Esophagus muscularis mucosa (tissue), 4 donors: ENCODE measurements at places on chromosomes 4 and X. TPM values are rescaled to one million over a fixed set of nuclear protein-coding genes. Genes with fewer than 3 reads are reported as not detected.

DNA sequence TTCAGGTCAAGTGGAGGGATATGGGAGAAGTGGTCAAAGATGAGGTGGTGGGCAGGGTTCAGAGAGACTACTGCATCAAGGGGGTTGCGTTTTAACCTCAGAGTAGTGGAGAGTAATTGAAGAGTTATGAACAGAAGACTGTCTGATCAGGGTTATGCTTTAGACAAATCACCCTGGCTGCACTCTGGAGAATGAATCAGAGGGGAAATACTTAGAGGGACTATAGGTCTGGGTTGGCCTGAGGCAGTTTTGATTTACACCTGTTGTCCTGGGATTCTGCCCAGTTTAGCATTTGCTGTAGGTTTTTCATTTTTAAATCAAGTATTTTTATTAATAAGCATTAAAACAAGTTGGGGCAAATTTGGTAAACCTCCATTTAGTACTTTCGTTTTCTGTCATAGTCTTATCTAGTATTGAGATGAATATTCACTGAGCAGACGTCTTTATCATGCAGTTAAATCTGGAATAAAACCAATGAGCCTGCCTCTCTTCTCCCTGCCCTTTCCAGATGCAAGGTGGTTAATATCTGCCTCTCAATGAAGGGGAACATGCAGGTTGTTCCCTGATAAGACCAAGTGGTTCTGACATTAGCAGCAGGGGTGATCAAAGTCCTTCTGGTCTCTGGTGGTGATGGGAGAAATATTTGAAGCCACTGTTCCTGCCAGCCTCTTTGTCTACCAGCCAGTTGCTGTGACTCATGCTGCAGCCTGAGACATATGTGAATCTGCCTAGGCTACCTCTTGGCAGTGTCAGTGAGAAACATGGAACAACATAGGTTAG lies 116.0 kb upstream of the RPS6KA3 start:
- DNase-seq, result no peak

GRCh38 chr4:122671919-122672490 lies 51.1 kb upstream of the IL21 start:
- no peak for DNase-seq

DNA sequence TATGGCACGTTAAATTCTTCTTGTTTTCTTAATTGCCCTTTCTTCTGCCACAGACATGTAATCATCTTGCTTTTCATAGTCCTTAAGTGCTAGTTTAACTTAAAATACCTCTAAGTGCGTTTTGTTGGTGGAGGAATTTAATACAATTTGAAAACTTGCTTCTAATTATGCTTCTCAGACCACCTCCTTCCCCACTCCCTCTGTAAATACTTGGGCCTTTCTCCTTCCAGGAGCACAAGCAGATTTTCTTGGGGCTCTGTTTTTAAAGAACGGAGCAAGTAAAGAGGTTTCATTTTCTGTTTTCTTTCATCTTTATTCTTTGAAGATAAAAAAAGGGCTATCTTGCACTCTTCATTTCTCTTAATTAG lies 559 bp upstream of the PCDH18 start:
- DNase-seq, result no peak

IL13RA2 gene
- total RNA-seq, result 0.33 TPM

- no peak for DNase-seq
Observed at GRCh38 chr4:122636697-122637096, 15.8 kb upstream of the IL21 start.

GRCh38 chr4:62194342-62194741 lies 994.2 kb downstream of the ADGRL3 start:
- no peak for DNase-seq

- DNase-seq, result no peak
Observed at GRCh38 chr4:20378181-20378580, 126.5 kb downstream of the SLIT2 start.

DNA sequence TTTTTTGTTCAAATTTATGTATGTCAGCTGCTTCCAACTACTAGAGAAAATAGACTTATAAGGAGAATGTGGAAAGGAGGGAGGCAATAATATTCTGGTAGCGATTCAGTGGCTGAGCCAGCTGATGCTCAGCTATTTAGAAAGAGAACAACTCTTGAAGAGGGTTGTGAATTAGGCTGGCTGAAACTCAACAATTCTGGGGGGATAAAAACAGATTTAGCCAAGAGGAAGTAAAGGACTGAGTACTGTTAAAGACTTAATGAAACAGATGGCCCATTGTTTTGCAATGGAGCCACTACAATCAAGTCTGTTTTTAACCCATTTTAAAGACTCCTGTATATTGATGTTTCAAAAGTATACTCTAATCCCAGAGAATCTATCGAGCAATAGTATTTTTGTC lies 1058.9 kb downstream of the C4orf33 start:
- no peak for DNase-seq

ZRSR2 gene
- 12.4 TPM for total RNA-seq

MAB21L2 gene
- total RNA-seq, result 0.32 TPM

ZNF732 gene
- not detected for total RNA-seq

GRCh38 chrX:30920271-30920670 lies 31.2 kb upstream of the TAB3 start:
- no peak for DNase-seq

GRCh38 chr4:113467581-113467980 lies 294.0 kb downstream of the CAMK2D start:
- no peak for DNase-seq

DNA sequence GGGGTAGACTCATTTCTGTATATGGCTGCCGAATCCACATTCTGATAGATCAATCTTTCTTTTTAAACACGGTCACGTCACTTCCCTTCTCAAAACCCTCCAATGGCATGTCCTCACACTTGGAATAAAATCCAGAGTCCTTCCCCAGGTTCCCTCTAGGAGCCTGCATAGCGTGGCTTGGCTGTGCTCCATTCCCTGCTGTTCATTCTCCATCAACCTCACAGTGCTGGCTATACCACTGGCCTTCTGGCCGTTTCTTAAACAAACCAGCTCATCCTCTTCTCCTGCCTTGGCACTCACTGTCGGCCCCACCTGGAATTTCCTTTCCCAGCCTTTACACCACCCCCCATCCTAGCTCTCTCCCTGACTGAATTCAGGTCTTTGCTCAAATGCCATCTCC lies 77.1 kb downstream of the RBM47 start:
- no peak for DNase-seq

NIPAL1 gene
- total RNA-seq, result 0.78 TPM

GUCY1B1 gene
- total RNA-seq, result 33.6 TPM

KDR gene
- total RNA-seq, result 39.5 TPM

PABPC4L gene
- 1.5 TPM for total RNA-seq

DNA sequence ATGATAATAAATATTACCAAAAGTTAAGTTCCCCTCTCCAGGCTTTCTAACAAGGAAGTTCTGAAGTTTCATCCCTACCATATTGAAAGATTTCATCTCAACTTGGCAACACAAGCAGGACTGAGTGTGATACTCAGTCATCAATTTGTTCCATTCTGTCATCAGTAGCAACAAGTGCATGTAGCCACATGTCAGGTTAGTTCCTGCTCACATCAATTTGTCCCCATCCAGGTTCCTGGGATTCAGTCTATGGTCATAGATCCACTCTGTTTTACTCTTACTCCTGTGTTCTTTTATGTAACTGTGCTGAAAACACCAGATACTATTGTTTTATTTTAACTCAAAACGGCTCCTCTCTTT lies 22.2 kb downstream of the SMPX start:
- no peak for DNase-seq

MTMR8 gene
- 2.8 TPM for total RNA-seq

- DNase-seq, result no peak
Observed at GRCh38 chr4:158865520-158866177, 96.8 kb downstream of the FNIP2 start.

DNA sequence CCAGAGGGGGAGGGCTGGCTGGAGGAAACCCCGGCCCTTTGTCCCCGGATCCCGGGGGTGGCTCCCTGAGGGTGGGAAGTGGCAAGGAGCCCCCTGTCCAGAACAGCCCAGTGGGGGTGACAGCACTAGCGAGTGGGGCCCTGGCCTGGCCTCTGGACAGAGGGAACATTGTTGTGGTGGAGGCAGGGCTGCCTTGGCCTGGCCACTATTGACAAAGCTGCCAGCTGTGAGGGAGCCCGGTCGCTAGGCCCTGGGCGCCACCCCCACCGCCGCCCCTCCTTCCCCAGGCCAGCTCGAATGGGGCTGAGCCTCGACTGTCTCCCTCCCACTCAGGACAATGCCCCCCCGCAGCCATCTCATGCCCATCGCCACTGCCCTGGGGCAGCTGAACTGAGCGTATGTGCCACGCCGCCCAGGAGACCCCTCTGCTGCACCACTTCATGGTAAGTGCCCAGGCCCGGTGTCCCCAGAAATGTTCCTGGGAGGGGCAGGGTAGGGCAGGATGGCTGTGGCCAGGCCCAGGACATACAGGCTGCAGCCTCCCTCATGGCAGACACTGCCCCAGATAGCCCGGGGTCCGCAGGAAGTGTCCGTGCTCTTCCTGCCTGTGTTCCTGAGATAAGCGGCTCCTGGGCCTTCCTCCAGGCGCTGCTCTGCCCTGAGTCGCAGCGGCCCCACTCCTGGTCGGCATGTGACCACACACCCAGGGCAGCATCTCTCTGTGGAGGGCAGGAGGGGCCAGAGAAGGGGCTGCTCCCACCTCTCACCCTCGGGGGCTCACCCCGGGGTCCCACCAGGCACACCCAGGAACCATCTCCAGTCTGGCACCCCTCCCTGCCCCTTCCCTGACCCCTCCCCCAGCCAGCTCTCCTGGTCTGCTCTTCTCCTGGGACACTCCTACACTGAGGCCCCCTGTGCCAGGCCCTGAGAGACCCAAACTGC lies 1.4 kb downstream of the PLXNB3 start:
- no peak for DNase-seq

LNX1 gene
- 14.7 TPM for total RNA-seq

TNMD gene
- not detected for total RNA-seq

DNA sequence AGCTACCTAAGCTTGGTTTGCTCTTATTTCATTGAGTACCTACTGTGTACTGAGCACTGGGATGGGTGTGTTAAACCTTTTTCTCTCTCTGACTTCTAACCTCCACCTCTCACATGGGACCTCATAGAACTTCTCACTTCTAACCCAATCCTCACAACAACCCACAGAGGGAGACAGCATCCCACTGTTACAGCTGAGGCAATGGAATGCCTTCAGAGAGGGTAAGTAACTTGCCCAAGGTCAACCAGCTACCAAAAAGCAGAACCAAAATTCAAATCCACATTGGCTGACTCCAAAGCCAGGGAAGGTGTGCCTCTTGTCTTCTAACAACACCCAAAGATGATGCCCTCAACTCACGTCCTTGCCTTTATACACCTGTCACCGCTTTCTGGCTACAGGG lies 5.4 kb downstream of the SEL1L3 start:
- DNase-seq, result no peak

DNA sequence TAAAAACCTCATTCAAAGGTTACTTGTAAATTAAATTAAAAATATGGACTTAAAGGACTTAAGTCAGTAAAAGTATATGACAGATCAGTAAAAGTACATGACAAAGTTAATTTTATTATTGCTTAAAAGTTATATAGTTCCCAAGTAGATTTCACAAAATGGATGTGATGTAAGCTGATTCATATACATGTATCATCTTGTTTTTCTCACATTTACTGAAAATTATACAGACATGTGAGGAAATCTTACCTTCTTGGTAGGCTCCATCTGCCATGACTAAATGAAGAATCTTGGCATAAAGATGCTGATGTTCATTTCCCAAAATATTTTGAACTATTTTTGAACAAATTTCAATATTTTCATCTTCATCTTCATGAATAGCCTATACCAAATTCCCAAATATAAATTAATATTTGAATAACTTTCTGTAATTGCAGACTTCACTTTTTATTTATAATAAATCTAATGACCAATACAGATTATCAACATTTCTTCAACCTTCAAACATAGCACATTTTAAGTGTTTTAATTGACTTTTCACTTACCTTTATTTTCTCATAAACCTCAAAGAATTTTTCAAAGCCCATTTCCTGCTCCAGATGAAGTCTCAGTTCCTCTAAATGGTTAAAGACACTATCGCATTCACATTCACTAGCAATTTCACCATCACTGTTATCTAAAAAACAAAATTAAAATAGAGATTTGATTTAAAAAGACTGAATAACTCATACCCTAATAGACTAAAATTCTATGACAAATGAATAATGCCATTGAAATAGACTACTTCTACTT lies 129.4 kb upstream of the SH3RF1 start:
- DNase-seq, result no peak

GRCh38 chr4:38237139-38237538 lies 276.9 kb downstream of the PTTG2 start:
- DNase-seq, result no peak

- no peak for DNase-seq
Observed at GRCh38 chr4:125393825-125394224, 79.1 kb downstream of the FAT4 start.

DNA sequence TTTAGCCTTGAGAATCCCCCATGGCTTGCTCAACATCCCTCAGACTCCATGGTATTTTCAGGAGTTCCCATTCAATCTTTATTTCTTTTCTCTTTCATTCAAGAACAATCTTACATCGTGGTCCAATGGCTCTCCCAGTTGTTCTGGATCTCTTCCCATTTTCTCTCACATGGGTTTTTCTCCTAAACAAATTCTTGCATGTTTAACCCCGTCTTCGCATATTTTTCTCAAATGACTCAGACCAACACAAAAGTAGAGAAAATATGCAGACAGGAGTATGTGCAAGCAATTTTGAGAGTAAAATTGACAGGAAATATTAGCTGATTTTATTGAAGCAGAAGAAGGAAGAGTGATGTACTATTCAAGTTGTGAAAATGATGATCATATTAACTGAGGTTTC lies 396.4 kb upstream of the TRAM1L1 start:
- DNase-seq, result no peak

CT45A10 gene
- not detected for total RNA-seq

- DNase-seq, result no peak
Observed at GRCh38 chr4:174318829-174319764, 35.4 kb downstream of the CEP44 start.

CRMP1 gene
- total RNA-seq, result 4.0 TPM

GRCh38 chr4:94226763-94227162 lies 19.1 kb downstream of the SMARCAD1 start:
- no peak for DNase-seq

- no peak for DNase-seq
Observed at GRCh38 chrX:39421006-39421405, 619.7 kb downstream of the MID1IP1 start.

DNA sequence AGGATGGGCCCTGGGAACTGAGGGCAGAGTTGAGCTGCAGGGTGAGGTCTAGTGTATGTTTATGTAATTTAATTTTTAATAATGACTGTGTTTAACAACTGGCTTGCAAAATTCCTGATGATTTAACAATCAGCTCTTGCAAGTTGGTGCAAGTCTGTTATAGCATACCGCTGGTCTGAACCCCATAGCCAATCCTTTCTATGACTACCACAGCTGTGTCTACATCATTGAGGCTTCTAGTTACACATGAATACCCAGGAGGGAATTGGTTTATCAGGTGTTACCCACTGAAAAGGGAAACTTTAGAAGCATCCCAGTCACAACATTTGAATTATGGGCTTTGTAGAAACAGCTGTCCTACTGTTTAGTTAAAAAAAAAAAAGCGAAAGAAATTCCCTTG lies 38.3 kb downstream of the SUPT20HL1 start:
- DNase-seq, result no peak

DNA sequence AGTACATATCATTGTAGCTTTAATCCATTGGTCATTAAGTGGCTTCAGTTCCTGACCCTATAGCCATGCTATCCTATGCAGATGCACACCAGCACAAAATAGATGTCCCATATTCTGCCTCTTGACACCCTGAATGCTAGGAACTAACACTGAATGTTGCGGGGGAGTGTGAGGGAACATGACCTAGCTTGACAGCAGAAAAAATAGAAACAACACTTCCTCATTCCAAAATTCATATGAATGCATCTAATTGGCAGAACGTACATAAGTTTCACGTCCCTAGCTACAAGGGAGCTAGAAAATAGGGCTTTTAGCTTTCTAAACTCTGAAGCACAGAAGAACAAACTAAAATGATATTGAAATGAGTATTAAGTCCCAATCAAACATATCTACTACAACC lies 14.4 kb upstream of the DCAF8L1 start:
- no peak for DNase-seq
